ENCODE measurements at places on chromosomes 3 and 15.

GRCh38 chr3:171358181-171358880 lies 101.9 kb downstream of the TNIK start:
- DNase-seq, result no peak

- no peak for DNase-seq
Observed at GRCh38 chr3:107208796-107209195, 168.4 kb upstream of the CCDC54 start.

- no peak for DNase-seq
Observed at GRCh38 chr15:51390241-51390965, 48.9 kb downstream of the GLDN start.

DNA sequence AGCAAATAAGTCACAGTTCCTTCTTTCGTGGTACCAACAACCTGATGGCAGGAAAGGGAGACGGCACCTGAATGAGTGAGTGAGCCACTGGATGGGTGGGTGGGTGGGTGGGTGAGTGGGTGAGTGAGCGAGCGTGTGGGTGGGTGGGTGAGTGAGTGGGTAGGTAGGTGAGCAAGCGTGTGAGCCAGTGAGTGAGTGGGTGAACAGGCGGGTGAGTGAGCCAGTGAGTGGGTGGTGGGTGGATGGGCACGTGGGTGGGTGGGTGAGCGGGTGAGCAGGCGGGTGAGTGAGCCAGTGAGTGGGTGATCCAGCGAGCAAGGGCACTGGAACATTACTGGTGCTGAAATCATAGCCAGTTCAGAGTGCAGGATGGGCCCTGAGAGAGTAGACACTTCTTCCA lies 152.8 kb downstream of the MEGF11 start:
- DNase-seq, result no peak

DNA sequence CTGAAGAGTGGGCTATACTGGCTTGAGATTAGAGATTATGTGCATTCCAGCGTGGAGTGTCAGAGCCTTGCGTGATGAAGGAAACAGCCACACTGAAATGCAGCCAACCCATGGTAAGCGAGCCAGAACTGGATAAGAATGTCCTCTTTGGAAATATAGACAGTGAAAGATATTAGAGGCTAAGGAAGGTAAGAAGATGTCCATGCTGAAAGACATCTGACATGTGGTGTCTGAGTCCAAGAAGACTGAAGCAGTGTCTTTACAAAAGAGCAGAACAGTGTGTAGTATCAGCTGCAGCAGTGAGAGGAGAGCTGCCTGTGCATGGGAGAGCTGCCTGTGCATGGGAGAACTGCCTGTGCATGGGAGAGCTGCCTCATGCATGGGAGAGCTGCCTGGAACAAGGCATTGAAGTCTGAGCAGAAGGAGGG lies 672.2 kb downstream of the DIPK2A start:
- DNase-seq, result no peak

- no peak for DNase-seq
Observed at GRCh38 chr3:179526989-179527391, 35.7 kb upstream of the ACTL6A start.

- DNase-seq, result no peak
Observed at GRCh38 chr3:169131690-169132464, 531.6 kb downstream of the MECOM start.

DNA sequence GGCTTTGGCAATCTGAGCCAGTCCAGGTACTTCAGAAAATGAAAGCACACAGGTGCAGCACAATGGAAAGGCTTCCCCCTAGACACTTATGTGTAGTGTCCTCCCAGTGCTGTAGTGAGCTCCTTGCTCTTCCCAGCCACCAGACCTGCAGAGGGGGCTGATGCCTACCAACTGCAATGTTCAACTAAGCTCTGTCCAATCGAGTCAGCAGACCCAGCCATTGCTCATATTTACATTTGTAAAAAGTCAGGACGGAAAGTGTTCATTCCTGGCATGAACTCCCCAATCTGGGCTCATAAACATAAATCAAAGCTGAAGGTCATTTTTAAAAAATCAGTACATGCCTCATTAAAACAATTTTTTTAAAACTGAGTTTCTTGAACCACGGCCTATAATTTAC lies 73.0 kb downstream of the FOXP1 start:
- no peak for DNase-seq

All from activated naive CD4-positive, alpha-beta T cell treated with Interleukin-2 at 50 U/mL for 16 hours (primary cell).